ENCODE measurements at places on chromosomes 11 and 22.

- no peak for DNase-seq
Measured at GRCh38 chr11:76799066-76799804, 16.1 kb downstream of the TSKU start.

DNA sequence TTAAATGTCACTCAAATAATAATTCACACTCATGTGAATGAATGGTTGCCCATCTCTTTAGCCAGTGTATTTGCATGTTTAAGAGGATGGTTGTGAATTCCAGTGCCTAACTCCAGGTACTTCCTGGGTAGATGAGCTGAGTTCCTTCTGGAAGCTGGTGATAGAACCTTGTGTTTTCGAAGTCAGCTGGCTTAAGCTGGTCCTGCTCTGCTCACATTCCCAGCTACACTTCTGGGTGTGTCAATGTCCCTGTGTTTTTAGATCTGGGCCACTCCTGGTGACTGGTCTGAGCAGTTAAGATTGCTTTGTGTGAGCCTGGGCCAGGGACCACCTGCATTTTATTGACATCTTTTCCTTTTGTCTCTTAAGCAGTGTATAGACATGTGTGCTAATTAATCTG lies 10.6 kb downstream of the TEAD1 start:
- no peak for DNase-seq

DNA sequence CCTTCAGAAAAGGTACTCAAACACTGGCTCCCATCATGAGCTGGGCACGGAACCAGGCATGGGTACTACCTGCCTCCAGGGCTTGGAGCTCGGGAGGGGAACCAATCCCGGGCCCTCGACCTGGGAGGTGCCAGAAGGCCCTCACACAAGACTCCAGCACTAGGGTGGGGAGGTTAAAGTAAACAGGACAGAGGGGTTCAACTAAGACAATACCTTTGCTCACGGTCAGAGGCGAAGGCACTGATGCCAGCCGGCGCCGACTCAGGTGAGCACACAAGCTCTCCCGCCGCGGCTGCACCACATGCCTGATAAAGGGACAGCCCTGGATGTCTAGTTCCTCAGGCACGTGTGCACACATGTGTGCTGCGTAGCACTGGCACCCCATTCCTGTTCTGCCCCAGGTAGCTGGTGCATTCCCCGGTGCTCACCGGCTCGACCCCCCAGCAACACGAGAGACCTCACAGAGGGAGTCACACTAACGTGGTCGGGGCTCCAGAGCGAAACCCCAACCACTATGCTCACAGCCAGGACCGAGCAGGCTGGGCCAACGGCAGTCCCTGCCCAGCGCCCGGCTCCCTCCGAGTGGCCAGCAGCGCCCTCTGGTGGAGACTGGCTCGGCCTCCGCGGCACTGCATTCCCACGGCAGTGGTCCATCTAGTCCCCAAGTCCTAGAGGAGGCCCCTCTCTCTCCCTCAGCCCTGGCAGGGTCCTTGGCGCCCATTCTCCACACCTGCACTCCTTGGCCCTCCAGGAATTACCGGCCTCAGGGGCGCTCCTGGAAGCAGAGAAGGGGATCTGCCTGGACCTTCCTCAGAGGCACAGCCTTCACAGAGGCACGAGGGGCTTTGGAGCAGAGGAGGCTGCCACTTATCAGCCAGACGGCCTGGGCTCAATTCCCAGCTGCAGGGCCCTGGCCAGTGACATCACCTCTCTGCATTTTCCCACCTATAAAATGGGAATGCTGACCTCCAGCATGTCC lies 28.8 kb upstream of the MOB2 start:
- no peak for DNase-seq

GRCh38 chr11:9606809-9607510 lies 33.5 kb downstream of the WEE1 start:
- no peak for DNase-seq

- no peak for DNase-seq
Measured at GRCh38 chr11:44286268-44286880, 23.6 kb downstream of the ALX4 start.

- no peak for DNase-seq
Measured at GRCh38 chr11:134452026-134452837, 40.2 kb upstream of the B3GAT1 start.

DNA sequence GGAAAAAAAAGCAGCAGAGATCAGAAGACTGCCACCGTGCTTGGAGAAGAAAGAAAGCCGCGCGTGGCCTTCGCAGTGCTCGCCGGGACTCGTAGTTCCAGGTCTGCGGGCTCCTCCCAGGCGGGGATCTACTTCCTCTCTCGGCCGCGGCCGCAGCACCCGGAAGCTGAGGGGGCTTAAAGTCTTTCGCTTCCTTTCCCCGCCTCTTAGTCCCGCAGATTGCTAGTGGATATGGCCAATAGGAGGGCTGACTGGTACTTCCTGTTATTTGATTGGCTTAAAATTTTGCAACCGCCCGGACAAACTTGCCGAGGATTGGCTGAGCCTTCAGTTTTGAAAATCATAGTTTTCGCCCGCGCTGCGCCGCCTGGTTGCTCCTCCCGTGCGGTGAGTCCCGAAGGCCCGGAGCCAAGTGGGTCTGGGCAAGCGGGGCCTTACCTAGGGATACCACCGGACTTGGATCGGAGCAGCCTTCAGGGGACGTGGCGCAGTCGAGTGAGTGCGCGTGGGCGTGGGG lies at the start of gene INCENP:
Gene INCENP (plus strand): TSS at position 343 of the 517 bp plus-strand sequence. CDS start 4,151 bp downstream, outside the sequence.
- peak; percentile 97 for DNase-seq

DNA sequence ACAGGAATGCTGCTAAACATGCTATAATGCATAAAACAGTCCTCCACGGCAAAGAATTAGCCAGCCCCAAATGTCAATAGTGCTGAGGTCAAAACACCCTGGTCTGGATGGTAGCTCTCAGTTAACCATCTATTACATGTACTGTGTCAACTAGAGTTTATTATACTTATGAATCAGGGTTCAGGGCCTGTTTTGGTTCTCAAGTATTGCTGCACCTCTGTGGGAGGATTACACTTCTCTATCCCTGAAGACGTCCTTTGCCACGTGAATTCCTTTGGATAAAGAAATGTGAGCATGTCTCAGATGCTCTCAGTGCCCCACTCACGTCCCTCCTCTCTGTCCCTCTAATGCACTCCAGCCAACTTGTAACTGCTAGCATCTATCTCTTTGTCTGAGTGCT lies 53.4 kb downstream of the SLC1A2 start:
- DNase-seq, result no peak

All from HS-5 (cell line).